ENCODE measurements at places on chromosomes 16 and 17.

DNA sequence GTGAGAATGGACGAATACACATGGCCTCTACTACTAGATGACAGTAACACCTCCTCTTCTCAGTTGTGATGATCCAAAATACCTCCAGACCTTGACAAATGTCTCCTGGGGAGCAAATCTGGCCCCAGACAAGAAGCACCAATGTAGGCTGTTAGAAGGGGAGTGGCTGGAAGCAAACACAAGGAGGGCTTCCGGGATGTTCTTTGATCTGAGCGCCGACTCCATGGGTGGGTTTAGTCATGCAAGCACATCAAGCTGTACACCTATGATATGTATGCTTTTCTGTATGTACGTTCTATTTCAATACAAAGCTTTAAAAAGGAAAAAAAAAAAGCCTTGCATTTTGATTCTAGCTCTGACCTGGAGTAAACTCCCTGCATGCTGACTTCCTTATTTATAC is 61.4 kb downstream of the ARHGAP17 start:
- ATAC-seq, result no peak

GRCh38 chr17:6408735-6409134 is 26.2 kb downstream of the AIPL1 start:
- no peak for ATAC-seq

DNA sequence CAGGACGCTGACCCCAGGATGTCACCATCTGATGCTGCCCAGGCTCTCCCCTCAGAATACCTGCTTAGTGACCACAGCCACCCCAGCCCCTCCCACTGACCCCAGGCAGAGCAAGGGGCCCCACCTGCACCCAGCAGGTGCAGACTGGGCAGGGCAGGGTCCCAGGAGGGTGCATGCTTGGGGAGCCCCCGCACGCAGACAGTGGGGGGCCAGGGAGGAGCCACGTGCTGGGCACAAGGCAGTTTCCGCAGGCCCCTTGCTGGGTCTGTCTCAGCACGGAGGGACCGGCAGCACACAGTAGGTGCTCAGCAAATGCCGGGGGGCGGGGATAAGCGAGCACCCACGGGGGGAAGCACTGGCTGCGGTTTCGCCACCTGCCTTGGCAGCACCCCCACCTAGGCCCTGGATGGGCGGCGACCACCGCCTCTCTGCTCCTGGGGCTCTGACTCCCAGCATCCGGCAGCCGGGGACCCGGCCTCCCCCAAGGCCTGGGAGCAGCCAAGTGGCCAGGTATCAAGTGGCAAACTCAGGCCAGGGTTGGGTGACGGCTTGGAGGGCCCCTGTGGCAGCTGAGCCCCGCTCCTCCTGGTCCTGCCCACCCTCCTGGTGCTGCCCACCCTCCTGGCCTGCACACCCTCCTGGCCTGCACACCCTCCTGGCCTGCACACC is 18.7 kb upstream of the SSTR5 start:
- ATAC-seq, result no peak

GRCh38 chr16:47377154-47377553 is 83.7 kb downstream of the ITFG1 start:
- no peak for ATAC-seq

DNA sequence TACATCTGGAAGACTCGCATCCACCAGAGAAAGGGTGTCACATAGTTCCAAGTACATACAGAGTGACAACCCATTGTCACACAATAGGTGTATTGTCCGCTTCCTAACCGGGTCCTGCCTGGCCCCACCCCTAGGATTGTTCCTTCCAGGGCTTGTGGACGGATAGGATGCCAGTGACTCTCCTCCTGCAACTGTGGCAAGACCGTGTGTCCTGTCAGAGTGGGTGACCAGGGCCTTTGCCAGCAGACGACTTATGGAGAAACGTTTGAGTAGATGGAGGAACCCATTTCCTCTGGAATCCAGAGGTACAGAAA is 258.4 kb downstream of the CPPED1 start:
- ATAC-seq, result no peak

DNA sequence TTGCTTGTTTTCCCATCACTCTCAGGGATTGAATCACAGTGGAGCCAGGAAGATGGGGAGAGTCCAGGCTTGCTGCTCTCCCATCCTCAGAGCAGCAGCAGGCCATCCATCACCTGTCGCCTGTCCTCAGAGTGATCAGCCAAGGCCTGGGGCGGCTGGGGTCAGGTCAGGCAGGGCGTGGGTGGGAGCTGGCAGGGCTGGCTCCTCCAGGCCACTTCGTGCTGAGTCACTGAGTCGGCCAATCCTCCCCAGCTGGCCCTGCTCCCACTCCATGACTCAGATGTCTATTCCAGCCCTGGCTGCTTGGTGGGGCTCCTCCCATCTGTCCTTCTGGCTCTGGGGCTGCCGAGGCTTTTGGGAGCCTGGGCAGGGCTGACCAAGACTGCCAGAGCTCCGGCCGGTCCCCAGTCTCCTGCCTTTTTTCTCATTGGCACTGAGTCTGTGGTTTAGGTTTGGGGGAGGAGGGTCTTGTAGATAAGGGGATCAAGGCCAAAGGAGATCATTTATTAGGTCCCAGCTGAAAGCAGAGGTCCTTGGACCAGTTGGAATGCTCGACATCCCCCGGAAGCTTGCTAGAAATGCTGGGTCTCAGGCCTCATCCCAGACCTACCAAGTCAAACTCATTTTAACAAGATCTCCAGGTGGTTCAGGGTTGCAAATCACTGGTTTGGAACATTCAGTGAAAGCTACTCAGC is 72.7 kb downstream of the ABCC1 start:
- no peak for ATAC-seq

- peak; percentile 42 for ATAC-seq
Measured at GRCh38 chr17:82414548-82415281, 3.4 kb upstream of the HEXD start.

- ATAC-seq, result no peak
Measured at GRCh38 chr16:80852261-80852872, 48.0 kb upstream of the CDYL2 start.

GRCh38 chr16:52095471-52095870 is 451.5 kb downstream of the TOX3 start:
- ATAC-seq, result no peak

DNA sequence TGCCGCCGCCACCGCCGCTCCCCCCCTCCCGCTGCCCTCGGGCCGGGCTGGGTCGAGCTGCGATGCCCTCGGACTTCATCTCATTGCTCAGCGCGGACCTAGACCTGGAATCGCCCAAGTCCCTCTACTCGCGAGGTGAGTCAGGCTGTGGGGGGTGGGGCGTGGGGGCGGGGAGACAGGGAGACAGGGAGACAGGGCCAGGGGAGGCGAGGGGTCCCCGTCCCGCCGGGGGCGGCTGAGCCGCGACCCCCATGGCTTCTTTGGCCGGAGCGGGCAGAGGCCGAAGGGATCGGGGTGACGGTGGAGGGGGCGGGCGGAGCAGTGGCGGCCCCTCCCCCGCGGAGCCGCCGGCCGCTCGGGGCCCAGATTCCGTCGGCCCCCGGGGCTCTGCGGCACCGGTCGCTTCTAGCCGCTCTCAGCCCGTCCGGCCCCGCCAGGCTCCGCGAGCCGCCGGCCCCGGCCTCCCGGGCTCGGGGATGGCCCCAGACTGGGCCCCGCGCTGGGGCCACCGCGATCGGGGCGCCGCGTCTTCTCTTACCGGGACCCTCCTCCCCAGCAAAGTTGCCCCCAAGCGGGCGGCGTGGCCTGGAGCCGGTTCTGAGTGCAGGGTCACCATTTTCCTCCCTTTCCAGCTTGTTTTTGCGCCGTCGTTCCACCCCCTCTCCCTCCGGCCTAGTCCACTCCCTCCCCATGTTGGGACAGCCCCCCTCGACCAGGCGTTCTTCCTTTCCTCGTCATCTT is 644 bp downstream of the NFAT5 start:
- peak; percentile 21 for ATAC-seq

GRCh38 chr17:76713765-76714164 is 3.0 kb upstream of the MXRA7 start:
- no peak for ATAC-seq

All from activated T-helper 17 cell treated with anti-CD3 and anti-CD28 coated beads, Interleukin-2, amount 50 U/mL, for 72 hours (primary cell).